Coronary artery (tissue), 2 donors: ENCODE measurements at places on chromosomes 4 and X.
A peak's percentile ranks its signal among the peaks of the same experiment; 100 is the strongest.

DNA sequence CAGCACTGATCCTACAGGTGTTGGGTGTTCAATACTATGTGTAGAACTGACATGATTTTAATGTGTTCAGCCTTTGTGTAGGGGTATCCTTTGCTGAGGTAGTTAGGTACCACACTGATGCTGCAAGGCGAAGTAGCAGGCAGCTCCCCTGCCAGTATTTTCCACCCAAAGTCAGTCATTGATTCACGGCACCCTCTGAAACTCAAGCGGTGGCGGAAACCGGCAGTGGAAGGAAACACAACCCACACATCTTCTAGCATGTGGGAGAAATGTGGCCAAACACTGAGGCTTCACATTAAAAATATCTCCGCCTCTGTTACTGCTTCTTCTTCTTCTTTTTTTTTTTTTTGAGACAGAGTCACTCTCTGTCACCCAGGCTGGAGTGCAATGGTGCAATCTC, 126.3 kb downstream of the AASDH start:
- DNase-seq = no peak

GRCh38 chr4:139767168-139767567, 101.5 kb downstream of the MGST2 start:
- peak; percentile 7 for DNase-seq

GRCh38 chr4:61296144-61296543, 96.0 kb downstream of the ADGRL3 start:
- DNase-seq = no peak

DNA sequence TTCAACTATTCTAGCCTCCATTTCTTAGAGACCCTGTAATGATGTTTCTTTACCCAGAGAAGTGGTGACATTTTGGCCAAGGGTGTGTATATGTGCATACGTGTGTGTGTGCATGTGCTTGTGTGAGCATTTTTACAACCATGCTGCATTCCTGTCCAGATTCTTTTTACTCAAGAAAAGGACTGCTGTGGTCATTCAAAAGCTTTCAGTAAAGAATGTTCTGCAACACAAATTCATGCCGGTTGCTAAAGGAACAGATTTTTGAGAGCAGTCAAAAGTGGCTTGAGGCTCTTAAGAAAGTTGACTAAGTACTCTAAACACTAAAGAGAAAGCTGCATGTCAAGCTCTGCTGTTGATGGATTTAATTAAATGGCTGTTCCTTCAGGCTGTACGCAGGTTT, 65.0 kb upstream of the FMR1 start:
- DNase-seq = no peak

DNA sequence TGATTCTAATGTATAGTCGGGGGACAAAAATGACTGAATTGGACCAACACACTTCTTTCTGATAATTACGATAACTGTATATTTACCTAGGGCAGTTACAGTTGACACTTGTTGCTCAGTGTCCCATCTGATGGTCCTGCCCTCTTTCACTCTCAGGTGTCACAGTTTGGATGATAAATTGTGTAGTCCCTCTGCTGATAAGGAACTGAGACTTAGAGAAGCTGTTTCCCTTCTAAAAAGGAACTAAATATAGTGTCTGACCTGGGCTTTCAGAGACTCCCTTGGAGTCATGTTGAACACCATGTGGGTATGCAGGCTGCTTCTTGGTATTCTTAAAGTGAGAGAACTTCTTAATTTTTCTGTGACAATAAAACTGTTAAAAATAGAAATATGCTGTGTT, 23.7 kb upstream of the PNPLA4 start:
- no peak for DNase-seq

GRCh38 chr4:168679397-168679796, 182.5 kb downstream of the PALLD start:
- no peak for DNase-seq

DNA sequence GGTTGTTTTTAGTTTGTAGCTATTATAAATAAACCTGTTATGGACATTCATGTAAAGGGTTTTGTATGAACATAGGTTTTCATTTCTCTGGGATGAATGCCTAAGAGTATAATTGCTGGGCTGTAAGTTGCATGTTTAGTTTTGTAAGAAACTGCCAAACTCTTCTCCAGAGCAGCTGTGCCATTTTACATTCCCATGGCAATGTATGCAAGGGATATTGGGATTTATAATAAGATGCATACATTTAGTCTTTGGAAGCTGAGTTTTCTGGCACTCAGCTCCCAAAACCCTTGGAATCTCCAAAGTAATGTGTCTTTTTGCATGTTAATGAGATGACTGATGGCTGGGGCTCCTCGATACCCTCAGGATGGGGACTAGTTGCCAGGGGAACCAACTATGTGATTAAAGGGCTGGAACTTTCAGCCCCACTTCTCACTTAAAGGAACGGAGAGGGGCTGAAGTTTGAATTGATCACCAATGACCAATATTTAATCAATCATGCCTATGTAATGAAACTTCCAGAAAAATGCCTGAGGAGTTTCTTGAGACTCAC, 44.0 kb downstream of the SERTM2 start:
- DNase-seq = no peak

DNA sequence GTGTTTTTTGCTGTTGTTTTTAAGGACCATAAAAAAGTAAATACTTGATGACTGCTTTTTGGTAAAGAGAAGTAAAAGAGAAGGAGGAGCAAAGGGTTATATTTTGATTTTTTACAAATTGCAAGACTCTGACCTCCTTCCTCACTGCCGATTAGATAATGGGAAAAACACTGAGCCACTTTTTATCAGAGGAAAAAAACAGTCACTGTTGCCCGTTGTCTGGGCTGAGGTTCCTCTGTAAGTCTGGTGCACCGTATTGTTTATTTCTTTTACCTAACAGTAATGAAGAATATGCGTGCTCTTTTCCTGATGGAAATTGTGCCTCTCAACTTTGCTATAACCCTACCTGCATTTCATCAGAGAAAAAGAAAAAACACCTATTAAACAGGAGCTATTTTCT, 178.7 kb upstream of the EMCN start:
- no peak for DNase-seq

GRCh38 chr4:122602277-122603142, 18.4 kb downstream of the IL21 start:
- DNase-seq = no peak

- no peak for DNase-seq
Observed at GRCh38 chrX:68508799-68509198, 9.9 kb downstream of the YIPF6 start.

GRCh38 chr4:152885185-152885584, 50.9 kb upstream of the FHDC1 start:
- DNase-seq = no peak

DNA sequence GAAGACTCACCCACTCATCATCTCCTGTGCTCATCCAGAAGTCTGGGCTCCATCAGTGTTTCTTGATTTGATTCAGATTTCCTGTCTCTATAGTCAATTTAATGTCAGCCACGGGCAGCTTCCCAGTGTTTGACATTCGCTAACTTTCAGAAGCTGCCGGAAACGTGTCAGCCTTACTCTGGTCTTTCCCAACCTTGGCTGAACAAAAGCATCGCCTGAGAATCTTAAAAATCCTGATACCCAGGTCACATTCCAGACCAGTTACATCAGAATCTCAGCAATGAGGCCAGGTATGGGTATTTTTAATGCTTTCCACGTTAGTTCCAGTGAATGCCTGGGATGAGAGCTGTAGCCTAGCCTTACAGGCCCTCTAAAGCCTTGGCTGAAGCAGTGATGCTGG, 233.8 kb downstream of the FRMPD4 start:
- DNase-seq = no peak

DNA sequence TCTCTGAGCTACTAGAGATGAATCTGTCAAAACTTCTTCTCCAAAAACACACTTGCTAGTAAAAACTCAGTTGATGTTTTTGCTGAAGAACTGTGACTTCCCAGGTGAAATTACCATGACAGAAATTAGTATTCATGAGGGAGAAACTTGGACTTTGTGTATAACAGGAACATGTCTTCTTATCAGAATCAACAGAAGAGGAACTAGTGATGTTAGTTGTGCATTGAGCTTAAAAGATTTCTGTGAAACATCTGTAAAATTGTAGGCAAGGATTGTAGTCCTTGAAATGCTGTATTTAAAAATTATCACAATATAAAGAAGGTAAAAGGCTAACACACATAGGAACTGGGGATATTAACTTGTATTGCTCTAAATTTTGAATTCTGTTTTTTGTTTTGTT, 11.3 kb downstream of the FAM241A start:
- DNase-seq = no peak

GRCh38 chr4:38306482-38307071, 346.4 kb downstream of the PTTG2 start:
- no peak for DNase-seq

- no peak for DNase-seq
Observed at GRCh38 chr4:76257824-76258223, 6.3 kb downstream of the FAM47E start.

GRCh38 chrX:133881007-133881406, 104.4 kb downstream of the GPC3 start:
- no peak for DNase-seq

GRCh38 chrX:45232139-45232538, 31.5 kb upstream of the DIPK2B start:
- no peak for DNase-seq

DNA sequence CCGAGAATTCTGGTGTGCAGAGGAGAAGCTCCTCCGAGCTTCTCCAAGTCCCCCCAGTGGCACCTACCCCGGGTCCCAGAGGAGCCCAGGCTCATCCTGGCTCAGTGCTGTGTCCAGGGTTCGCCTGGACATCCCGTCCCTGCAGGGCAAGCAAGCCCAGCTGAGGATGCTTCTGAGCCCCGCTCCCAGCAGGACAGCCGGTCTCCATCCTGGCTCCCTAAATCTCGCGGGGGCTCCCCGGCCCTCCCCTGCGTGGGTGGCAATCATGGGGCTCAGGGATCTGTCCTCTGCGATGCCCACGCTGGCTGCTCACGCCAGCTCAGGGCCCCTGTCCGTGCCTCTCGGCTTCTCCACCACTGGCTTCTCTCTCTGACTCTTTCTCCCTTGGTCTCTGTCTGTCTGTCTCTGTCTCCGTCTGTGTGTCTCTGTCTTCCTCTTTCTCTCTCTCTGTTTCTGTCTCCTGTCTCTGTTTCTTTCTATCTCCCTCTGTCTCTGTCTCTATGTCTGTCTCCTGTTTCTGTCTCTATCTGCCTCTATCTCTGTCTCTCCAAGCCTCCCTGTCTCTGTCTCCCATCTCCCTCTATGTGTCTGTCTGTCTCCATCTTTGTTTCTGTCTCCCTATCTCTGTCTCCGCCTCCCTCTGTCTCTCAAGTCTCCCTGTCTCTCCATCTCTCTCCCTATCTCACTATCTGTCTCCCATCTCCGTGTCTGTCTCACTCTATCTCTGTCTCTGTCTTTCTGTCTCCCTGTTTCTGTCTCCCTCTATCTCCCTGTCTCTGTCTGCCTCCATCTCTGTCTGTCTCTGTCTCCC, 27.8 kb upstream of the SLC25A6 start:
- DNase-seq = no peak

DNA sequence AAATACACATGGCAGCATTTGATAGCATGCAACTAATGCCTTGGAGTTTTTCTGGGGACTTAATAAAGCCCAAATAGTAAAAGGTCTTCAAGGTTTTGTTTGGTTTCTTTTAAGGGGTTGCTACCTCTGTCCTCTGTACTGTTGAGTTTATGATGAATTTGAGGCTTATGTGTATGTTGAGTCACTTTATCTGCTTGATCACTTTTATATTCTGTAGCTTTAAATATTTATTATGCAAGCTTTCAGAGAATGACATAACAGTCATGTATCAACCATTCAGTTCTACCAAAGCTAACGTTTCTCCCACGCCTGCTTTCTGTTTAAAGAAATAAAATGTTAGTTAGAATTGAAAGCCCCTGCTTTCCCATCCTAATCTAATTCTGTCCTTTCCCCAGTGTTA, 122.2 kb downstream of the NHS start:
- DNase-seq = no peak

DNA sequence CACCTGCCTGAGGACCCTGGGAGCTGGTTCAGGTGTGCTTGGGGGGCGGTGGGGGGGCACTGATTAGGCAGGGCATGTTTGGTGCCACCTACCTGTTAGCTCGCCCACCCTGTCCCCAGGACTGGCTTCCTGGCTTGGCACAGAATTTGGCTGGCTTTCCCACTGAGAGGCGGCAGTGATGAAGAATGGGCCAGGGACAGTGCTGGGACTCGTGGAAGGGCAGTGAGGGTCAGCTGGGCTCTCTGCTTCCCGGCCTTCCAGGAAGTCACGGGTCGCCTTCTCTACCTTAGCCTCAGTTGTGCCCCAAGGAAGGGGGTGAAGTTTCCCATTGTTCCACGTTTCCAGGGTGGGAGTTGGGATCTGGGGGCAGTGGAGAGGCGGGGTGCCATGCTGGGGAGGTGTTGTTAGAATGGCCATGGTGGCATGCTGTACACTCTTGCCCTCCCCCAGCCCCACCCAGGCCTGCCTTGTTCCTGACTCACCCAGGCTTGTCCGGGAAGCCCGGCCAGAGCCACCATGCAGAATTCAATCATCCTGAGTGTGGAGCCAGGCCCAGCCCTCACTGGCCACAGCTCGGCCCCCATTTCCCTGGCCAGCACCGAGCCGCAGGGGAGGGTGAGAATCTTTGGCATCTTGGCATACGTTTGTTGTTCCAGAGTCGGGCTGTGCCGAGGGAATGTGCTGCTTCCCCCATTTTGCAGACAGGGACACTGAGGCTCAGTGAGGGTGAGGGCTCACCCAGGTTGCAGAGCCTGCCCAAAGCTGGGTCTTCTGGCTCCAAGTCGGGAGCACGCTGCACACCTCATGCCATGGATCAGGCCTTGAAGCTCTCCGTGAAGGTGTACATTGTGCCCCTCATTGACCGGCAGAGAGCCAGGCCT, 21.9 kb upstream of the GPR78 start:
- no peak for DNase-seq

GRCh38 chrX:43559644-43560043, 96.5 kb upstream of the MAOA start:
- DNase-seq = peak; percentile 73

DNA sequence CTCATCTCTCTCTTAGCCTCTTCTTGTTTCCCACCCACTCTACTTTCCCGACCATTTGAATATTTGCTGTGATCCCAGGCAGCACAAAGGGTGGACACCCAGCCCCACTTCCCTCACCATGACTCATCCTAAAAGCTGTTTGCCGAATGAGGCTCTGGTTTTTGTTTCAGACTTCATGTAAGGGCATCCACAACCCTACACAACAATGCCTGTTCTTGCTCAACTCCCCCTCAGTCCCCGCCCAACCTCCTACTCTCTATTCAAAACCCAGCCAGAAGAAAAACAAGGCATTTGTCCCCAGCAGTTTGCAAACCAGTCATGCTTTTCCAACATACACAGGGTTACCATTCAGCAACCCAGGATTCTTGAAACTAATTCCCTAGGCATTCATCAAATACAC, 516.5 kb upstream of the CNKSR2 start:
- DNase-seq = no peak

- DNase-seq = no peak
Observed at GRCh38 chr4:2266181-2266580, 4.3 kb upstream of the MXD4 start.

- no peak for DNase-seq
Observed at GRCh38 chrX:47316276-47317025, 53.9 kb upstream of the ZNF157 start.

DNA sequence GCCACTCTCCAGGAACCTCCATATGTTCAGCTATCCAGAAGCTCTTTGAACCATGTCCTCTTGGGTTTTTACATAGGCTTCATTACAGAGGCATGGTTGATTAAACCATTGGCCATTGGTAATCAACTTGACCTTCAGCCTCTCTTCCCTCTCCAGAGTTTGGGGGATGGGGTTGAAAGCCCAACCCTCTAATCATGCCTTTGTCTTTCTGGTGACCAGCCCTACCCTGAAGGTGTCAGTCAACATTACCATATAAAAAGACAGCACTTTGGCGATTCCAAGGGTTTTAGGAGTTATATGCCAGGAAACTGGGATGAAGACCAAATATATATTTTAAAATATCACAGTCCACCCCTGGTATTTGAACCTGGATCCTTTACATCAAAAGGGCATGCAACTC, 222.5 kb downstream of the CHIC1 start:
- no peak for DNase-seq
